Muscle of back (tissue), 13 donors: ENCODE measurements at places on chromosomes 6 and 20. TPM values are rescaled to one million over a fixed set of nuclear protein-coding genes. Genes with fewer than 3 reads are reported as not detected.

The NKAPL gene
- polyA plus RNA-seq = 1.7 TPM

The C6orf52 gene
- 2.0 TPM for polyA plus RNA-seq

The FGD2 gene
- 4.5 TPM for polyA plus RNA-seq

The ELOVL5 gene
- 48.0 TPM for polyA plus RNA-seq

The C20orf144 gene
- 0.19 TPM for polyA plus RNA-seq

The FAM184A gene
- polyA plus RNA-seq = 8.1 TPM

The SLA2 gene
- 0.43 TPM for polyA plus RNA-seq

The UNC5CL gene
- 2.9 TPM for polyA plus RNA-seq
